ENCODE measurements at places on chromosomes 3 and 15.

- no peak for DNase-seq
Measured at GRCh38 chr3:118818386-118818785, 216.3 kb downstream of the IGSF11 start.

- DNase-seq = no peak
Measured at GRCh38 chr15:22903961-22904534, 65.6 kb downstream of the NIPA2 start.

GRCh38 chr3:64816355-64816754, 128.6 kb upstream of the ADAMTS9 start:
- no peak for DNase-seq

GRCh38 chr15:73928971-73929627, 2.8 kb downstream of the LOXL1 start:
- no peak for DNase-seq

GRCh38 chr3:17967111-17967510, 224.7 kb upstream of the TBC1D5 start:
- no peak for DNase-seq

GRCh38 chr3:181629029-181629428, 82.7 kb upstream of the SOX2 start:
- no peak for DNase-seq

DNA sequence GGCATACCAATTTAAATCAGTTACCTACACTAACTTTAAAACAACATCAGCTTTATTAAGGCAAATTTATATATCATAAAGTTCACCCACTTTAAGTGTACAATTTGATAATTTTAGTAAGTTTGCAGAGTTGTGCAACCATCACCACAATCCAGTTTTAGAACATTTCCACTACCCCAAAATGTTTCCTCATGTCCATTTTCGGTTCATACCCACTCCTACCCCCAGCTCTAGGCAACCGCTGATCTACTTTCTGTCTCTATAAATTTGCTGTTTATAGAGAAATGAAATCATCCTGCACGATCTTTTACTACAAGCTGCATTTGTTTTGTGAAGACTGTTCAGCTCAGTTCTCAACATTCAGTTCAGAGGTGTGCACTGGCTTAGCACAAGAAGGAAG, 31.5 kb upstream of the FAM81A start:
- no peak for DNase-seq

Measured in activated T-cell treated with anti-CD3 and anti-CD28 coated beads for 48 hours (primary cell).